ENCODE measurements at places on chromosomes 12 and 14. TPM values are rescaled to one million over a fixed set of nuclear protein-coding genes. Genes with fewer than 3 reads are reported as not detected.

DNA sequence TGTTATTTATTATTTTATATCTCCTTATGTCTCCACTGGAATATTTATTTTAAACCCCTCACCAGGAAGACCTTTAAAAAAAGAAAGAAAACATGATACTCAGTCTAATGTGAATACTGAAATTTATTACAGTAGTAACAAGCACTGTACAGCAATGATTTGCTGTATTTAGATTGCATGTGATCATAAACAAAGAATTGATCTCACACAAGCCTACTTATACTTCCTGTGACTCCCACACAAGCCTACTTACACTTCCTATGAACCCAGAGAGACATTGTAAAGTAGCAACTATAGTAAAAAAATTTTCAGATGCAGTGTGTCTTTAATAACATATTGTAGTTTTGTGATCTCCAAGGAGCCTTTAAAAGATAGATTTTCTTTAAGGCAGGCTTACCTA lies 142.7 kb upstream of the SYT1 start:
- peaks cover 2% of the 10 kb centered on the region for H3K27me3 ChIP-seq
- no peak for DNase-seq
- no peak overlapping the region for H3K4me3 ChIP-seq
- H3K27ac ChIP-seq = no peak overlapping the region

- no peak overlapping the region for H3K4me3 ChIP-seq
- H3K4me1 ChIP-seq = peaks cover 8% of the 10 kb centered on the region
- H3K27ac ChIP-seq = no peak overlapping the region
- DNase-seq = no peak
- H3K36me3 ChIP-seq = no peaks in the 10 kb centered on the region
- peaks cover 13% of the 10 kb centered on the region for H3K27me3 ChIP-seq
Observed at GRCh38 chr14:36939265-36939664, 233.1 kb downstream of the SLC25A21 start.

GRCh38 chr12:70721656-70722357 lies 84.6 kb upstream of the PTPRB start:
- no peak overlapping the region for H3K4me3 ChIP-seq
- H3K27ac ChIP-seq = no peak overlapping the region
- peaks cover 3% of the 10 kb centered on the region for H3K4me1 ChIP-seq
- H3K27me3 ChIP-seq = peaks cover 16% of the 10 kb centered on the region

- H3K27ac ChIP-seq = no peak overlapping the region
- no peaks in the 10 kb centered on the region for H3K27me3 ChIP-seq
- H3K4me1 ChIP-seq = peaks cover 7% of the 10 kb centered on the region
- no peak overlapping the region for H3K4me3 ChIP-seq
- H3K36me3 ChIP-seq = peaks cover 17% of the 10 kb centered on the region
- DNase-seq = no peak
Observed at GRCh38 chr12:120800665-120801064, 75.0 kb downstream of the ACADS start.

GRCh38 chr12:132449565-132450417 lies 40.2 kb upstream of the FBRSL1 start:
- H3K4me3 ChIP-seq = no peak overlapping the region
- peaks cover 4% of the 10 kb centered on the region for H3K4me1 ChIP-seq
- H3K36me3 ChIP-seq = no peaks in the 10 kb centered on the region
- peaks cover 30% of the 10 kb centered on the region for H3K27me3 ChIP-seq
- H3K27ac ChIP-seq = no peak overlapping the region

DNA sequence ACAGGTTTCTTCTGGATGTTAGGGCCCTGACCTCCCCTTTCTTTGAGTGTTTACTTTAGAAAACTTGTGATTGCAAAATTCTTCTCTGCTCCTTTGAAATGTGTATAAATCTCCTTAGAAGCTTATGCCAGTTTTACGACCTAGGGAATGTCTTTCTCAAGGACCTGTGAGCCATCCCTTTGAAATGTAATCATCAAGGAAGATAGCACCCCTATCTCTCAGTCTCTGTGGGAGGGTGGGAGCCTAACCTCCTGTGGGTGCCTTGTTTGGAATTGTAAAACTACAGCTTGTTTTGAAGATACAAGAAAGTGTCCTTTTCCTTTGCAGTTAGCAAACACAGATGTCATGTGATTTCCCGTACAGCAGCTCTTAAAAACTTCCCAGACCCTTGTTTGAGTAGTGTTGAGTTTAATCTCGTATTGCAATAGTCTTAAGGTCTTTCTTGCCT lies 3.3 kb downstream of the OR10AD1 start:
- DNase-seq = no peak
- no peak overlapping the region for H3K4me3 ChIP-seq
- H3K27me3 ChIP-seq = peaks cover 24% of the 10 kb centered on the region
- H3K27ac ChIP-seq = no peak overlapping the region
- peaks cover 11% of the 10 kb centered on the region for H3K4me1 ChIP-seq

- H3K36me3 ChIP-seq = no peaks in the 10 kb centered on the region
- no peak overlapping the region for H3K4me3 ChIP-seq
- no peaks in the 10 kb centered on the region for H3K27me3 ChIP-seq
Observed at GRCh38 chr14:76259029-76259735, 107.5 kb downstream of the GPATCH2L start.

- H3K4me3 ChIP-seq = no peak overlapping the region
- no peaks in the 10 kb centered on the region for H3K27me3 ChIP-seq
- no peaks in the 10 kb centered on the region for H3K36me3 ChIP-seq
- H3K4me1 ChIP-seq = no peaks in the 10 kb centered on the region
- no peak for DNase-seq
Observed at GRCh38 chr12:92271341-92271740, 125.7 kb upstream of the BTG1 start.

DNA sequence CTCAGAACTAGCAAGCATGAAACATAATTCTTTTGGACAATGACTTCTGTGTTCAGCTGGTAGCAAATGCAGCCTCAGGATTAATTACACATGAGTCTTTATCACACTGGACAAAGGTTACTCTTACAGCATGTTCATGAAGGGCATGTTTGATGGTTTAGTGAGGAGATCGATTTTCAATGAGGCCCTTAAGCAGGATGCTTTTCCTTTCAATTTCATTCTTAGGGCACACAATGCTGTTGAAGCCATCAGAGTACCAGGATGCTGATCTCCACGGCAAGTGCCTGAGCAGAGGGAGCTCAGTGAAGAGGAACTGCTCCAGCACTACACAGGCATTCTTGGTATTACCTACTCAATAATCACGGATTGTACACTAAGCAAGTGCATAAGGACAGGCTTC lies 542.0 kb downstream of the SNAPC1 start:
- H3K4me3 ChIP-seq = no peak overlapping the region
- no peaks in the 10 kb centered on the region for H3K4me1 ChIP-seq
- H3K27me3 ChIP-seq = no peaks in the 10 kb centered on the region
- H3K36me3 ChIP-seq = no peaks in the 10 kb centered on the region

- H3K36me3 ChIP-seq = no peaks in the 10 kb centered on the region
- H3K4me3 ChIP-seq = no peak overlapping the region
- H3K27me3 ChIP-seq = no peaks in the 10 kb centered on the region
Observed at GRCh38 chr14:26765301-26765700, 167.5 kb upstream of the NOVA1 start.

DNA sequence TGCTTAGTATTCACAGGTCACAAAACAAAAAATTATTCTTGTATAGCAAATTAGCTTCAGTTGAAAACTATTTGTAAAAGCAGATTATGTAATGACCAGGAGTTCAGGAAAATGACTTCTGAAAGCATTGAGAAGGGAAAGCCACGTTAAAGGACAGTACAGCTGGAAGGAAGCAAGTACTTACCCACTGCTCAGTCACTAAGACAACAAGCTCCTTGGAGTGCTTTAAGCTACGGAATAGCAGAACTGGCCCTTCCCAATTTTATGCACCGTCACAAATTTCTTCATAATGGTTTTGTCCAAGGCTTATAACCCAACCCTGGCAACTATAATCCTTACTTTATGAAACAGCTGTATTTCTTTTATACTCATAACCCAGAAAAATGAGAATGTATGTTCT lies 13.0 kb upstream of the SNAPC1 start:
- H3K27me3 ChIP-seq = no peaks in the 10 kb centered on the region
- H3K27ac ChIP-seq = peak overlapping the region; percentile 78
- no peak for DNase-seq
- H3K4me1 ChIP-seq = peaks cover 49% of the 10 kb centered on the region
- H3K36me3 ChIP-seq = peaks cover 55% of the 10 kb centered on the region

DACT1 gene
- 32.7 TPM for total RNA-seq

LMO3 gene
- 1.6 TPM for total RNA-seq

PRR13 gene
- total RNA-seq = 105 TPM
